NCI-H748 treated with DMSO at 0.1 percent for 48 hours (cell line): ENCODE measurements at places on chromosomes 7 and 10.
A peak's percentile ranks its signal among the peaks of the same experiment; 100 is the strongest.

GRCh38 chr7:74587435-74588126 lies 69.9 kb upstream of the GTF2I start:
- DNase-seq = no peak

DNA sequence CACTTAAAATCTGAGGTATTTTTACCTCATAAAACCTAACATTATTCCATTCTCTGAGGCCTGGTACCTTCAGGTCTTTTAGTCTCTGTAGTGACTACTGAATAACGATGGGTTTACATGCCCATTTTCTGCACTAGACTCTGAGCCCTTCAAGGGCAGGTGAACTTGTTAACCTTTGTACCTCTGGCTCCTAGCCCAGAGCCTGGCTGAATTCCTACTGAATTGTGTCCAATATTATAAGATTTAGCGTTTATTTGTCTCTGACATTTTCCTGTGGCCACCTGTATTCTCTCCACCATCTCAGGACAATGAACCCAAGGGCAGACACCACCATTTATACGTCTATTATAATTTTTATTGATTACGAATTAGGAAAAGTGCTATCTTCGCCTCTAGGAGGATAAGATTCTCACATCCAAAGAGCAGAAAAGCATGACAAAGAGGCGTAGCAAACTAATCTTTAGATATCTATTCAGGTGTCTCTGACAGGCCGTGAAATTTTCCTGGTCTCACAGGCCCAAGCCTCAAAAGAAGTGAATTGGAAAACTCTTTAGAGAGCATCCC lies 27.9 kb upstream of the HNRNPH3 start:
- no peak for DNase-seq

GRCh38 chr7:121966276-121966934 lies 93.4 kb downstream of the PTPRZ1 start:
- DNase-seq = no peak

GRCh38 chr10:5373307-5373706 lies 8.5 kb downstream of the UCN3 start:
- DNase-seq = no peak

GRCh38 chr10:73884017-73884416 lies 9.7 kb upstream of the CAMK2G start:
- DNase-seq = no peak

GRCh38 chr10:63114031-63114814 lies 18.9 kb upstream of the NRBF2 start:
- DNase-seq = no peak

DNA sequence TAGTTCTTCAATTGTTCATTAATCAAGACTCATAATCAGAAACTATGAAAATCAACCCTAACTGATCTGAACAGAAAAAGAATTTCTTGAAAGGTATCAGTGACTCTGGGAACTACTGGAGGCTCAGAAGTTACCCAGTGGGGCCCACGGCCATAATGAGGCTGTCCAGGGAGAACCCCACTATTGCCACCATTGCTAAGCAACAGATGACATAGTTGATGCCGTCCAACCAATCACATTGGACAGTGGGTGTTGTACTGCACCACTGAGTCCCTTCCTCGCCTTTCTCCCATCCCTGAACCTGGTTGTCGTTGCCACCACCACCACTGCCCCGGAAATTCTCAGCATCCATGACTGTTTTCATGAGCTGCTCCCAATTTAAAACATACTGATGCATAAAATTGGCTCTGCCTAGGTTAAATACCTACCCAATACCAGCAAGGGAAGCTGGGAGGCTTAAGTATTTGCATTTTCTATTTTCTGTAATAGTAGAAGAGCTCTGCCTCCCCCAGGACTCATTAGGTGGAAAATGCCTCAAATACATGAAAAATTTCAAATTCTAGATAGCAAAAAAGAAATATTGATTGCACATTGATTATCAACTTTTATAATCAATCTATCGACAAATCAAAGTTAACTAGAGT lies 26.7 kb upstream of the USP6NL start:
- no peak for DNase-seq

GRCh38 chr7:141738592-141739013 lies 445 bp downstream of the SSBP1 start:
- DNase-seq = no peak

DNA sequence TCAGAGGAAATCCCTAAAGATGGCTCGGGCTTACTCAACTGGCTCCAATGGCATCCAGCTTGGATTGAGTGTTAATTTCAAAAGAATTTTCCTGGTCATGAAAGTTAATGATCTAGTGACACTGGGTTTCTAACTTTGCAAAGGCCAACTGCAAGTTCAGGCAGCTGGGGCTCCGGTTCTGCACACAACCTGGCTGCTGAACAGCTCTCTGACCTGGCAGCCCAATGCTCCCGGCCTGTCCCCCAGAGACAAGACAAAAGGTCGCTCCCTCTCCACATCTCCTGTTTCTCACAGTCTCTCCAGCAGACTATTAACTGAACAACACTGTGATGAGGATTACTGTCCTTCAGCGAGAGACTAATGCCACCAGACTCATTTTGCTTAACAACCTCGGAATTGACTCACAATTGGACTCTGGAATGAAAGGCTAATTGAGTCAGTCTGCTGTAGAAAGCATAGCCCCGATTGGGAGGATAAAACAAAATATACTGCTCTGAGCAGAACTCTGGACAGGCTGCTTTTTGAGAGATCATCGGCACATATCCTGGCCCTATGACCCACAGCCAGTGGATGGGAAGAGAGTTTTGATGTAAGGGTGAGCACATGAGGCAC lies 174.5 kb downstream of the GFRA1 start:
- no peak for DNase-seq

GRCh38 chr7:121575194-121575765 lies 179.2 kb upstream of the FAM3C start:
- no peak for DNase-seq

GRCh38 chr10:119834188-119834587 lies 38.5 kb downstream of the MCMBP start:
- no peak for DNase-seq

DNA sequence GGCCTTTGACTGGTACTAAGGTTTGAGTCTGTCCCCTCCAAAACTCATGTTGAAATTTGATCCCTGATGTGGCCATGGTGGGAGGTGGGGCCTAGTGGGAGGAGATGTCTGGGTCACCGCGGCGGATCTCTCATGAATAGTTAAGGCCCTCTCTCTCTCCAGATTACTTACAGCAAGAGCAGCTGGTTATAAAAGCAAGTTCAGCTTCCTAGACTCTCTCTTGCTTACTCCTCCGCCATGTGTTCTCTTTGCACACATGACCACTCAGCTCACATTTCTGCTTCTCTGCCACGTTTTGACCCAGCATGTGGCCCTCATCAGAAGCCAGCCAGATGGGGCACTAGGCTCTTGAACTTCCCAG lies 29.9 kb upstream of the ZMIZ1 start:
- DNase-seq = no peak

DNA sequence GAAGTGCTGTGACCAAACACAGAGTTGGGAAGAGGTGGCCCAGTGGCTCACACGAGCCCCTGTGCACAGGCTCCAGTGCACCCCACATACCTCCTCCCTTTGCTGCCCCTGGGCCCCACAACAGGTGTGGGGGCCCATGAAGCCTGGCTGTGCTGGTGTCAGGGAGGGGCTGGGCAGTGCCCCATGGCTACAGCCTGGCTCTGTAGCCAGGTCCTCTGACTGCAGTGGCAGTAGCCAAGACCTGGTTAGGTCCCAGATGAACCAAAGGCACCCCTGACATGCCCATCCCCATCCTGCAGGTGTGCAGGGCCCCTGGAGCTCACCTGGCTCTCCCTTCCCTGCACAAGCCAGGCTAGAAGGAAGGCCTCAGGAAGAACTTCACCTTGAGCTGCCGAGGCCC lies 176.3 kb downstream of the GRID1 start:
- DNase-seq = no peak

DNA sequence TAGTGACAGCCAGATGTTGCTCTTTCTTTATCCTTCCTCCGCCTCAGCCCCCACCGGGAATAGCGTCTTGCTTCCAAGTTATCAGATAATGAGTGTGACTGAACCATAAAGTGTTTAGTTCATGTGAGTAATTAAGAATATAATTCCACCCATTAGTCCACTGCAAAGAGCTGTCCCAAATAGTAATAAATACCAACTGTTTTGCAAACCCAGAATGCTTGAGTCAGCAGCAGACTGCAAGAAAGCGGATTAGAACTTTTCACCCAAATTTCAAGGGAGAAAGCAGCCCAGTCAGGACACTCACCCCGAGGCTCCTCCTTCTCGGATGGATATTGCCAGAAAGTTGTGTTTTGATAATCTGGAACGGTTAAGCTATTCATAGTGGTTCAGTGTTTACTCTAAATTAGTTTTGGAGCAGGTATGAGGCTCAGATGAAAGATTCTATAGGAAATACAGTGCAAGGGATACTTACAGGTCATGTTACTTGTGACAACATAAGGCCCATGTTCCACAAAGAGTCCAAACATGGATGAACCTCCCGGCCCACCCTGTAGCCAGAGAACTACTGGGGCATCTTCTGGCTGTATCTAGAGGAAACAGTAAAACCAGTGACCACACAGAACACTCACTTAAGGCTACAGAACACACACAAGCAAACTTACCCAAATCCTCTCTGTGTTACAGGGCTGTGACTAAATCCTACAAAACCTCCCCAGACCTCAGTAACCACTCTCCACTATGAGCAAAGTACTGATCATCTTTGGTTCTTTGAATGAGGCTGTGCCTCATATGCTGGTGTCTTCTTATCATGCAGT lies 50.5 kb downstream of the CPVL start:
- DNase-seq = no peak

DNA sequence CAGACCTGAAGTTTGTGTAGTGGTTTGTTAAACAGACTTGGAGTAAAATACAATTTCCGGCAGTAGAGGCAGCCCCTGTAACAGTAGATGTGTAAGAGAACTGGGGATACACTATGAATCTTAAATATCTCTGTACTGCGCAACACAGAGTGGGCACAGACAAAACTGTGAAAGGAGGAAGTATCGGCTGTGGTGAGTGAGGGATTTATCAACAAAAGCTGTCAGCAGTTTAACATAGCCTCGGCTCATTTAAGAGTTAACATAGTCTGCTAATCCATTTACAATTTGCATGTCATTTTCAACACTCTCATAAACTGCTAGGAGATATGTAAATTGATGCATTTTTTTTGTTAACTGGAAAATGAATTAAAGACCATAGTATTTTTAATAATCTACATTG lies 225.2 kb downstream of the ZWINT start:
- no peak for DNase-seq

DNA sequence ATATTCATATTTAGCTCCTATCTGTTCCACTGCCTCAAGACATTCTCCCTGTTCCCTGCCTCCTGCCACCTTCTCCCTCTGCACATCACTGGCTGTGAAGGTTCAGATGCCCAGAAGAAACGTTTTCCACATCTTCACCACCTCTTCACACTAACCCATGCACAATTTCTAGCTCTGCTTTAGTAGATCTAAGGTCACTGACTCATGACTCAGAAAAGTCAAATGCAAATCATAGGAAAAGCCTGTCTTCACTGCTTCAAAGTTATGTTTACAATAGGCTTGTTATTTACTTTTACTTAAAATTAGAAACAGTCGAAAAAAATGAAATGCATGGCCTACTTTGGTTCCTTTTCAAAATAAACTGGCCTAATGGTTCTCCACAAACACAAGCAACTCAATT lies 2.5 kb downstream of the SCRN1 start:
- DNase-seq = no peak

DNA sequence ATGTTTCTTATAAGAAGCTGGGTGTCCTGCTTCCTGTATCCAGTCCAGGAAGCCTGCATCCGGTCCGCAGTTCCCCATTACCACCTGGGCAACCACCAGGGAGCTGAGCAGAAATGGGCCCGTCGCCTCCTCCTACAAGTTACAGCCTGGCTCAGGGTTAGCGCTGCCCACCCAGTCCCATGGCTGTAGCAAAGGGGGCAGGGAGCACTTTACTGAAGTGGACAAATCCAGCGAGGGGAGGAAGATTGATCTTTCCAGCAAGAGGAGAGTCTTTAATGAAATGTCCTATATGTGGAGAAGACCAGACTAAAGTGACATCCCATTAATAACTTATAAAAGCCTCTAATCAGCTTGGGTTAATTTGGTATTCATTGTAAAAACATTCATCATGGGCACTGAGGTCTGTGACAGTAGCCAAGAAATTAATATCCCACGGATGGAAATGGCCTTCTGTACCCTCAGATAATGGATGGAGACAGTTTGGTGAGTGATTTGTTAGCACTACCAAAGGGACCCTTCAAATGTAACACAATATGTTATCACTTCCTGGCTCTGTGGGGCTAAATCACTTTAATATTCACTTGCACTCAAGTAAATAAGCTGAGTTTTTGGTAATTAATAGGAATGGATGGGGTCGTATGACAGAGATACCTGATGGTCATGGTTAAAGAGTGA lies 323.4 kb downstream of the PAXIP1 start:
- DNase-seq = no peak

- no peak for DNase-seq
Measured at GRCh38 chr7:107180378-107180777, 11.6 kb downstream of the HBP1 start.

GRCh38 chr7:102473271-102473991 lies 5.3 kb downstream of the POLR2J start:
- no peak for DNase-seq

DNA sequence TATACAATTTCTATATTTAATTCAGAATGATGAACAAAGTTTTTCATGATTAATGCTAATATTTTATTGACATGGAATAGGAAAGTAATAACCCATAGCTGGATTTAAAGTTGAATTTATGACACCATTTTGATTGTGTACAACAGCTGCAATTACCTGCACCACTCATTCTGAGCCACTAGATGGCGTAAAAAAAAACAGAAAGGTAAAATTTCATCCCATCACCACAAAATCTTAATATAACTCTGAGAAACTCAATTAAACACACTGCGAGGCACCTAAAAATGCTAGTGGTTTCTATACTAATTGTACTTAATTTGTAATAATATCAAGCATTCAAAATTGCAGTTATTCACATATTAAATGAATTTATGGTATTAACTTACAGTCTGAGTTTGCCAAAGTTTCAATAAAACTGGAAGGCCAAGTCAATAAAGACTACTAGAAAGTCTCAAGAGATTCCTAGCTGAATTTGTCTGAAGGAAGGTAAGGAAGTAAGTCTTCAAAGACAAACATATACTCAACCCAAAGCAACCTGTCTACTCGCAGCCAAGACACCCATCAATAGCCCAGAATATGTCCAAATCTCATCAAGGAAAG lies 182.5 kb downstream of the SKAP2 start:
- DNase-seq = peak; percentile 47

GRCh38 chr7:30898411-30898810 lies 13.2 kb upstream of the AQP1 start:
- DNase-seq = no peak

- DNase-seq = peak; percentile 38
Measured at GRCh38 chr7:120725376-120726039, 132.4 kb downstream of the TSPAN12 start.

GRCh38 chr7:55066524-55066923 lies 47.7 kb downstream of the EGFR start:
- DNase-seq = no peak

GRCh38 chr7:87173471-87173870 lies 21.2 kb downstream of the DMTF1 start:
- DNase-seq = no peak

DNA sequence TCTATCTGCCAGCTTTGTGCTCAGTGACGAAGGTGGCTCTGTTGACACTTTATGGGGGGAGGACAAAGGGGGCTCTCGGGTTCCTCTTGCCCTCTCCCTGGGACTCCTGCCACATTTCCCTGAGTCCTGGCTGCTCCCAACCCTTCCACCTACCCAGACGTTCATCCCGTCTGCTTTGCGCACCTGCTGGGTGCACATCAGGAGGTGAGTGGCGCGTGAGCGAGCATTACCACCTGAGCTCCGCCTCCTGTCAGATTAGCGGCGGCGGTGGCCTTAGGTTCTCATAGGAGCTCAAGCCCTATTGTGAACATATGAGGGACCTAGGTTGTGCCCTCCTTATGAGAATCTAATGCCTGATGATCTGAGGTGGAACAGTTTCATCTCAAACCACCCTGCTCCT lies 137.2 kb downstream of the DYNC2I1 start:
- DNase-seq = no peak
